Stimulated activated CD4-positive, alpha-beta T cell treated with anti-CD3 and anti-CD28 coated beads, Interleukin-4, amount 100 ng/mL, for 4 hours (primary cell): ENCODE measurements at places on chromosomes 5 and 9.
A peak's percentile ranks its signal among the peaks of the same experiment; 100 is the strongest.

- DNase-seq = no peak
These were observed 3.7 kb upstream of the RAI14 start for GRCh38 chr5:34652466-34652865.

- no peak for DNase-seq
These were observed 2.0 kb upstream of the UAP1L1 start for GRCh38 chr9:137075275-137075775.

DNA sequence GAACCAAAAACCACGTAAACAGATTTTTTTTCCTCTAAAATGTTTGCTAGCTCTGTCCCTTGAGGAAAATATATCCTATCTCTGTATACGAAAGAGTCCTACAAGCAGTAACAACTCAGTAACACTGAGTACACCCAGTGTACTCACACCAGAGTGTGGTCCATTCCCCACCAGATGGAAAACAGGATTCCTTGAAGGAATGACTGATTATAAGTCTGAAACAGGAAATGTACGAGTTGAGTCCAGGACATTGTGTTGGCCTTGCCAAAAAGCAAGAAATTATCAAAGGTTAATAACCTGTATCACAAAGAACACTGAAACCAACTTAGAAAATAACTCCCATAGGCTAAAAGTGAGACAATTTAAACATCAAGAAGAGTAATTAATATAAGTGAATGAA lies 20.4 kb downstream of the GOLPH3 start:
- DNase-seq = no peak

DNA sequence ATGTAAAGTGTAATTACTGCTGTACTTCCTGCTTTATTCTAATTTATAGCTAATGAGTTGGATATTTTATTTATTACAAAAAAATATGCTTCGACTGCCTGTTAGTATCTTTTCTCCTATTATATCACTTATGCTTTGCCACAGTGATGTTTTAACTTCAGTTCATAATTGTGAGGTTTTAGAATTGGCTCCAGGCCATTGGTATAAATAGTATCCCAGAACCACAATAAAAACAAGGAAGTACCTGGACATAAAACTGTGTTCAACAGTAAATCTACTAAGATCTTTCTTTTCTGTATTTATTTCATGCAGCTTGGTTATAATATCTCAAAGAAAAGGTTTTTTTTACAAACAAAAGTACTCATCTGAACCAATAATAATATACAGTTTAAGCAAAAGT lies 354.3 kb upstream of the CDH9 start:
- no peak for DNase-seq

- DNase-seq = no peak
These were observed 553.8 kb downstream of the PTPRD start for GRCh38 chr9:10059044-10059443.

GRCh38 chr9:134595014-134595413 lies 46.6 kb upstream of the COL5A1 start:
- no peak for DNase-seq

GRCh38 chr5:775961-776861 lies 8.3 kb downstream of the ZDHHC11B start:
- DNase-seq = peak; percentile 1

DNA sequence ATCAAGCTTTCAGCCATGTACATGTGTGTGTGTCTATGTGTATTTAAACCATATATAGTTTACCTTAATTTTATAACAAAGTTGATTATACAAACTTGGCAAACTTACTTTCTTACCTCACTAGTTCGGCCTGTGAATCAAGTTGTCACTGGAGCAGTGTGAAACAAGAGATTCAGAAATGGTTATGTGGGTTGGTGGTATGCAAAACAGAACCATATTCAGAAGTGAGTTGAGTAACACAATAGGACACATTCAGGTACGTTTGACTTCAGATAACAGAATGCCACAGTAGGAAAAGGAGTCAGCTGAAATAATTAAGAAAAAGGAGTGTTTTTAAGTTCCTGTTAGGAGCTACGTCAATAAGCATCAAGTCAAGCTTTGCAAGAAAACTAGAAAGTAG lies 21.5 kb downstream of the XPA start:
- no peak for DNase-seq
